Activated naive CD4-positive, alpha-beta T cell (primary cell): ENCODE measurements at places on chromosomes 2 and 18.
A peak's percentile ranks its signal among the peaks of the same experiment; 100 is the strongest.

DNA sequence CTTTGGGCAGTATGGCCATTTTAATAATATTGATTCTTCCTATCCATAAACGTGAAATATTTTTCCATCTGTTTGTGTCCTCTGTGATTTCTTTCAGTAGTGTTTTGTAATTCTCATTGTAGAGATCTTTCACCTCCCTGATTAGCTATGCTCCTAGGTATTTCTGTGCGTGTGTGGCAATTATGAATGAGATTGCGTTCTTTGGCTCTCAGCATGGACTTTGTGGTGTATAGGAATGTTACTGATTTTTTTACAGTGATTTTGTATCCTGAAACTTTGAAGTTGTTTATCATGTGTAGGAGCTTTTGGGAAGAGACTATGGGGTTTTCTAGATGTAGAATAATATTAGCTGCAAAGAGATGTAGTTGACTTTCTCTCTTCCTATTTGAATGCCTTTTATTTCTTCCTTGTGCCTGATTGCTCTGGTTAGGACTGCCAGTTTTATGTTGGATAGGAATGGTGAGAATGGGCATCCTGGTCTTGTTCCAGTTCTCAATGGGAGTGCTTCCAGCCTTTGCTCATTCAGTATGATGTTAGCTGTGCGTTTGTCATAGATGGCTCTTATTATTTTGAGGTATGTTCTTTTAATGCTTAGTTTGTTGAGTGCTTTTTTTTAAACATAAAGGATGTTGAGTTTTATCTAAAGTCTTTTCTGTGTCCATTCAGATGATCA is 27.0 kb upstream of the THUMPD2 start:
- no peak for DNase-seq

DNA sequence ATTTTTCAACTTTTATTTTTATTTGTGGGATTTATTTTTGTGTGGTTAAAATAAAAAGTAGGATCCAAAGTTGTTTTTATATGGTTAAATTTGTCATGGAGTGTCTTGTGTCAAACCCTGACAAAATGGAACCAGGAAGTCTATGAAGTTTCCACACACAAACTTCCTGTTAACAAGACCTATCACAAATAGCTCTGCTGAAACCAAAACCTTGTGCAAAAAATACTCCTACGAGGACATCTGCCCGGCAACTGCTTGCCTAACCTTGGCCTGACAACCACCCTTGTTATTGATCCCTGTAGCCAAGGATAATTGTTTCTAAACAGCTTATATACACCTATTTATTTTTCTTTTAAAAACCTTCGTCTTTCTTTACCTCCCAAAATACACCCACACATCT is 389.6 kb downstream of the TRIB2 start:
- no peak for DNase-seq

DNA sequence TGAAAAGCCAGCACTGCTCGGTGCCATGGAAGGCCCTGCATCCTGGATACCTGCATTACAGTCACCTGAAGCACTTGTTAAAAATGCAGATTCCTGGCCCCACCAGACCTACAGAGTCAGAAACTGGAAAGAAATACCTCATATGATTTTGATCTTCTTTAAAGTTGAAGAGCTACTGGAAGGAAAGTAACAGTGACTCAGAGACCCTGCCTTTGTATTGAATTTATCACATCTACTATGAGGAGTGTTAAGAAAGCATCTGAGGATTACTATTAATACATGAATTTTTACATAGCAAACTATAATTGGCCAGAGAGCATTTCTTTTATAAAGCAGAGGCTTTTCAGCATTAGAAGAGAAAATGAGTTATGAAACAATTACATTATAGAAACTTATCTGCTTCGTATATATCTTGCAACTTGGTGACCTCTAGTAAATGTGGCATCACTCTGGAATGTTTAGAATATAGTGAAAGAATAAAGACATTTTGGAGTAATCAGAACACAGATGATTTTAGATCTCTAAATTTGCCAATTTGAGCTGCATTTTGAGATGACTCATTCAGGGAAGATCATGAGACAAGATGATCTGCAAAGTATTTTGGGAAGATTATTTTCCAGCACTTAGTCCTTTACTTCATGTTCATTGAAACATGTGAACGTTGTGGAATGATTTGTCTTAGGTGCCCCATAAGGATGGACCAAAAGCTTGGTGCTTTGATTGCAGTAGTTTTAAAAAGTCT is 12.2 kb downstream of the PTPRM start:
- DNase-seq: no peak

DNA sequence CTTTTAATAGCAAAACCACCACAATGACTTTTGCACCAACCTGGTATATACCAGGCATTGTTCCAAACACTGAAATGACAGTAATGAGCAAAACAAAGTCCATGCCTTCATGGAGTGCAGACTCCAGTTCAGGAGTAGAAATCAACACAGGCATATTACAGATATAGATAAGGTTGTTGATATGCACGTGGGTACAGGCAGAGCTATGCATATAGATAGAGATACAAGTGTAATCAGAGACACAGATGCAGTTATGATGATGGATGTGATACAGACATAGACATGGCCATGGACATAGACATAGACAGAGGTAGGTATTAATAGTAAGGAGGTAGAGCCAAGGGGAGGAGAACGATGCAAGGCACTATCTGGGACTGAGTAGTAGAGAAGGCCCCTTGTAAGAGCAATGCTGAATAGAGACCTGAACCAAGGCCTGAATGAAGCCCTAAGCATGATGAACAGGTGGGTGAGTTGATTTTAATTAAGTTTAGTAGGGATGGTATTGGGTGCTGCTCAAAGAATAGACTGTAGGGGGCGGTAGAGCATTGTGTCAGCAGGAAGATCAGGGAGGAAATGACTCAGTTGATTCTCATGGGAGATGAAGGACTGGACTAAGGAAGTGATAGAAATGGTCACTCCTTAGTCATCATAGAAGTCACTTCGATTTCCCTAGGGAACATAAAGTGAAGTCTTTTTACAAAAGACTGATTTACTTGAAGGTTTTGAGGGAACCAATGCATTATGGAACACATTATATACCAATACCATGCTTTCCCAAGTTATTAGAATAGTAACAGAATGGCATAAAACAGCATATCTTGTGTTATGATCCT is 39.4 kb downstream of the CMPK2 start:
- DNase-seq: peak; percentile 3

DNA sequence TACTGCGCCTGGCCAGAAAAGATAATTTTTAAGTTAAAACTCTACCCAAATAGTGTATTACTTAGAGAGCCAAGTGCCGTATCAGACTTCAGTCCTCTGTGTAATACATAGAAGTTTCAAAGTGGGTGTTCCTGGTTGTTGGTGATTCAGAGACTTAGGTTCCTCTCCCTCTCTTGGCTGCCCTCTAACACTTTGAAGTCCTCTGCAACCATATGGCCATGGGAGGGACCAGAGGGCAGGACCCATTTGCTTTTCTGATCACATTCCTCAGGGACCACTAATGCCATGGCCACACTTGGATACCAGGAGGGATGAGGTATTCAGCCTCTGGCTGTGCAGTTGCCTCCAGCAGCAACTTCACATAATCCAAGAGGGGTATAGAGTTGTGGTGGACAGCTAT is 131.5 kb downstream of the CAPN13 start:
- DNase-seq: no peak

DNA sequence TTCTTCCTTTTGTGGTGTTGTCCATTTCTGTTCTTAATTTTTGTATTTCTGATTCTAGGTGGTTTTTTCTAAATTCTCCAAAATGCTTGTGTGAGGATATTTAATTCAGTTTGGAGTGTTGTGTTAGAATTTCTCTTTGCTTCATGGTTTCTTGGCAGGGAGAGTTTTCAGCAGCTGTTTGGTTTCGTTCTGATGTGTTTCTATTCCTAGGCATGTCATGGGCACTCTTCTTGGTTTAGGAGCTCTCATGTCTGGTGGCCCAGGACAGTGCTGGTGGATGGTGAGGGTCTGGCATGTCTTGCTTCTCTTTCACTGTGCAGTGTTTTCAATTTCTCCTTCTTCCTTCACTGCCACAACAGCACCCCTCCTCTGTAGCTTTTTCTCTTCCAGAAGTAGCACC is 52.9 kb downstream of the OSBPL6 start:
- no peak for DNase-seq

- DNase-seq: no peak
Measured at GRCh38 chr2:237533668-237534161, 32.7 kb upstream of the PRLH start.

DNA sequence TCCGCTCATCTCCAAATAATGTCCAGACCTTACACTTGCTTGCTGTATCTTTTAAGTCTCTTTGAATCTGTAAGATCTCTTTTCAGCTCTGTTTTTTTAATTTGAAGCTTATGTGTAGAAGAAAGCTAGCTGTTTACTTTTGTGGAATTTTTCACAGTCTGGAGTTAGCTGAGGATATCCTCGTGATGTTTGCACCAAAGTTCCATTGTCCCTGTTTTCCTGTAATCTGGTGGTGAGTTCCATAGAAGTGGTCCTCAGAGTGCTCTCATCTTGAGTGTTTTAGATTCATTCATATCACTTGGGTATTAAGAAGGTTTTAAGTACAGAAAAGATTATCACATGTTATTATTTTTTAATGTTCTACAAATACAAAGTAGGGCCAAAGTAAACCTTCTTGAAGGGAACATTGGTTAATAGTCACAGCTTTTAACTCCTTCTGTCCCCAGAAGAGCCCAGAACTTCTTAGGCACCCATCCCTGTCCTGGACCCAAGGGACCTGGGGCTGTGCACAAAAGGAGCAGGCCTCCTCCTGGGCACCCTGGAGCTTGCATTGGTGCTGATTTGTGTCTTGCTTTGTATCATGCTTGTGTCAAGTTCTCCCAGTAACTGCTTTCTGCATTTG is 15.0 kb downstream of the MLPH start:
- no peak for DNase-seq

- DNase-seq: no peak
Measured at GRCh38 chr18:10202845-10203321, 251.6 kb upstream of the APCDD1 start.

GRCh38 chr18:49251451-49251850 is 209.0 kb downstream of the DYM start:
- no peak for DNase-seq

DNA sequence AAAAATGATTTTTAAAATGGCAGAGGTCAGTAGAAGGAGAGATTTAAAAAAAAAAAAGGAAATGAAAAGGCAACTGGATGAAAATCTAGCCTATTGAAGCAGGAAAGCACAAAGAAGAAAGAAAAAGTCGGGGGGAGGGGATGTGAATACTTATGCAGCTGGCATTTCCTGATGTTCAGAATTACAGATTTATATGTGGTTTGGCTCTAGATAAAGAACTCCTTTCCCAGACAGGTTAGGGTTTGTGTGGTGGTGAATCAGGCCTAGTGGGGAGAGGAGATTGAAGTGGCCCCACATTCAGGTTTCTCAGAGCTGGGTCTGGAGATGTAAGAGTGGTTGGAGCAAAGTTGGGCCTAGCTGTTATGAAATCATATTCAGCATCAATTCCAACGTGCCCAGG is 394.4 kb downstream of the FIGN start:
- no peak for DNase-seq

- DNase-seq: no peak
Measured at GRCh38 chr18:11258039-11258610, 108.8 kb upstream of the PIEZO2 start.

DNA sequence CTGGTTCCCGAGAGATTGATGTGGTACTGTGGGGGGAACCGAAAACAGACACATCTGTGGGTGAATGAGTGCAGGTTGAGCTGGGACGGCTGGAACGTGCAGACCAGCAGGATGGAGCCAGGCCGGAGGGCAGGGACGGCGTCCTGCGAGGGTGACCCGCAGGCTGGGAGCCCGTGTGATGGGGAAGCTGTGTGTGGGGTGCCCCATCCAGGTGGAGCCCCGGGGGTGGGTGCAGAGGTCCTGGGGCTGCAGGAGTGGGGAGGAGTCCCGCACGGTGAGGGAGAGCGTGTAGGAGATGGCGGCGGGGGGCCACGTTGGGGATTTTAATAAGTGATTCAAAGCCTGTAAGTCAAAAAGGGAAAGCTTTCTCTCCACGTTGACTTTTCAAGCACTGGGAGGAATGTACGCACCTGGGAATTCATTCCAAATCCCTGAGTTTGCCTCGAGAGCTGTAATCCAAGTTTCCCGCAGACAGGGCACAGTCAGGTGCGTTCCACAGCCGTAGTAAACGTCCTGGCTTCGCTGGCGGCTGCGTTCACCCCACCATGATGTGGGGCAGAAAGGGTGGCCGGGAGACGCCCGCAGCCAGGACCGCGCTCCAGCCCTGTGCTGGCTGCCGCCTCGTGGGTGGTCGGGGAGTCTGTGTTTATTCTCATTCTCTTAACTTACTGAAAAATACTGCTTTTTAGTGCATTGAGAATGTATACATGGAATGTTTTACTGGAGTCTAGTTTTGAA is 54.0 kb downstream of the NFATC1 start:
- DNase-seq: no peak

GRCh38 chr2:602571-603359 is 74.4 kb downstream of the TMEM18 start:
- no peak for DNase-seq

- DNase-seq: no peak
Measured at GRCh38 chr18:79400091-79400590, 4.4 kb downstream of the NFATC1 start.

GRCh38 chr18:31410716-31411483 is 34.3 kb downstream of the DSG4 start:
- DNase-seq: no peak

GRCh38 chr18:42915299-42915698 is 200.2 kb downstream of the RIT2 start:
- DNase-seq: no peak

- no peak for DNase-seq
Measured at GRCh38 chr2:15449556-15450236, 111.4 kb downstream of the NBAS start.

DNA sequence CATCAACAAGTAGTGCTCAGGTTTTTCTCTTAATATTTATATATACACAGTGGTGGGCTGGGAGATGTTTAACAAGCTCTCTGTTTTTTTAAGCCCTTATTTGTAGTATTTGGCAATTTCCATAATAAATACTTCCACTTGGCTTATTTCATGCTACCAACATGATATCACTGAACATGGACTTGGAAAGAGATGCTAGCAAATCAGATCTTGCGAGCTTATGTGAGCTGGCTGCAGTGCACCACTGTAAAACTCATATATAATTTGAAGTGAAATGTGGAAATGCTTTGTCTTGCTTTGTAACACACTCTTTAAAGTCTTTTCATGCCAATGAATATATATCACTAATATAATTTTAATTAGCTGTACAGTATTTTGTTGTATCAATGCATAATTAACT is 155.7 kb downstream of the ALK start:
- no peak for DNase-seq

DNA sequence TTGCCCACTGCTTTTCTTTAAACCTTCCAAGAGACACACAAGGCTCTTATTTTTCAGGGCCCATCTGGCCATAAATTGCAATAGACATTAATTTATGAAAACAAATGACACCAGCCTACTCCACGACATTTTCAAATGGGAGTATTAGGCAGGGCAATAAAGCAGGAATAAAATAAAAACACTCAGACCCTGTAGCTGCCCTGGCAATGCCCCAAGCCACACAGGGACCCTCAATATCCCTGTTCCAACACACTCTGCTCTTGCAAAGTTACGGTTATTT is 550.8 kb upstream of the TNP1 start:
- DNase-seq: no peak
